ENCODE measurements at places on chromosomes 2 and 18.

GRCh38 chr2:111665551-111666116 lies 218.4 kb downstream of the ANAPC1 start:
- DNase-seq = no peak

DNA sequence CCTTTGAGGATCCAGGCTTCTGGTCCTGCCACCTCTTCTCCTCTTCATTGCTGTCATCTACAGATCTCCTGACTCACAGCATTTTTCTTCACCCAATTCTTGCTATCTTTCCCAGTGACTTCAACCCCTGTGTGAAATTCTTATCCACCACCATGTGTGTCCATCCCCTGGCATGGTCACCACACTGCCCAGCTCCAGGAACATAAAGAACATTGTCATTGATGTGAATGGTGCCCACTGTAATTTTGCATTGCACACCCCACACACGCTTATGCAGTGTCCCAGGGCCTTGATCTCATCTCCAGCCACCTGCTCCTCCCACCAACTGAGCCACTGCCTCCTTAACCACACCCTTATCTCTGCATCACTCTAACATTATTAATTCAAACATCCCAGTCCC lies 85.3 kb downstream of the C1D start:
- DNase-seq = no peak

GRCh38 chr2:85810371-85811179 lies 56.8 kb downstream of the ATOH8 start:
- DNase-seq = no peak

GRCh38 chr2:159475793-159476192 lies 140.6 kb downstream of the BAZ2B start:
- no peak for DNase-seq

DNA sequence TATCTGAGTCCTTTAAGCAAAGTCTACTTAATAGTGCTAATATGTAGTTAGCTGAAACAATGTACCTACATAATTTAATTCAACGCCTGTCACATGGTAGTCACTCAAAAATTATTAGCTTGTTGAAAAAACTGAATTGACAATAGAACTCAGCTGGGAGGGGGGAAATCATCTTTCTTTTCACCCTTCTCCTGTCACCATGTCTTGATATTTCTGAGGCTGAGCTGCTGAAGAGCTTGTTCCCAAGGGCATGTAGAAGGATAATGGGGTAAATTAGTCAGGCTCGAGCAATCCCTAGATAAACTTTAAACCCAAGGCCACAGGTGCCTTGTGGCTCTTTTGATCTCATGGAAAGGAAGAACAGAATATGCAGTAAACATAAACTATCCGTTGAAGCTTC lies 339.6 kb upstream of the LRATD1 start:
- DNase-seq = no peak

DNA sequence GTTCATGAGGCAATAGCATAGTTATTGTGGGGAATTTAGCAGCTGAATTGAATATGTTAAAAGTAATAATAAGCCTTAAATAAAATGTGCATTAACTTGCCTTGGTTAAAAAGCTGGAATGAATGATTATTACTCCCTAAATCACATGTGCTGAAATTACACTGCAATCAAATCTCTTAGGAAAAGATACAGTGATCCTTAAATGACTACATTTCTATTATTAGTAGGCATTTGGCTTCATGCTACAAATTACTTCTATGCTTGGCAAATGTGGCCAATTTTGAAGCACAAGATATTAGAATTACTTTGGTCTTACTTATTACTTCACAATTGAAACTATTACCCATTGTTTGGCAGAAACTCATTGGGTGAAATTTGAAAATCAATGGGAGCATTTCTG lies 5.4 kb downstream of the RND3 start:
- DNase-seq = no peak
